EH (cell line): ENCODE measurements at places on chromosomes 5 and 9.
A peak's percentile ranks its signal among the peaks of the same experiment; 100 is the strongest.

DNA sequence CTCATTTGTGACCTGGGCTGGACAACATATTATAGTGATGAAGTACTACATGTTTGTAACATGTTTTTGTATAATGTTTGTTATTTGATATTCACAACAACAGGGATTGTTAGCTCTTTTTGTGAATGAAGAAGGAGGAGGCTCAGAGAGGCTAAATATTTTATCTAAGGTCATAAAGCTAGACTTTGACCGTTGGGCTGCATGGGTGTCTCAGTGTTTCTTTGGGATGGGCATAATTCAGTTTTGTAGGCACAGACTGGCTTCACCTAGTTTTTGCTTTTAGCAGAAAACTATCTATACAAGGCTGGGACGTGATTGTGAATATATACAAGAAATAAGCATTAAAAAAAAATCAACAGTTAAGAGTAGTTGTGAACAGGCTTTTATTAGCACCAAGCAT is 15.0 kb upstream of the GNG10 start:
- DNase-seq = no peak

GRCh38 chr5:110769000-110769681 is 30.3 kb downstream of the SLC25A46 start:
- DNase-seq = peak; percentile 49

GRCh38 chr5:112923988-112924387 is 2.0 kb upstream of the REEP5 start:
- no peak for DNase-seq

DNA sequence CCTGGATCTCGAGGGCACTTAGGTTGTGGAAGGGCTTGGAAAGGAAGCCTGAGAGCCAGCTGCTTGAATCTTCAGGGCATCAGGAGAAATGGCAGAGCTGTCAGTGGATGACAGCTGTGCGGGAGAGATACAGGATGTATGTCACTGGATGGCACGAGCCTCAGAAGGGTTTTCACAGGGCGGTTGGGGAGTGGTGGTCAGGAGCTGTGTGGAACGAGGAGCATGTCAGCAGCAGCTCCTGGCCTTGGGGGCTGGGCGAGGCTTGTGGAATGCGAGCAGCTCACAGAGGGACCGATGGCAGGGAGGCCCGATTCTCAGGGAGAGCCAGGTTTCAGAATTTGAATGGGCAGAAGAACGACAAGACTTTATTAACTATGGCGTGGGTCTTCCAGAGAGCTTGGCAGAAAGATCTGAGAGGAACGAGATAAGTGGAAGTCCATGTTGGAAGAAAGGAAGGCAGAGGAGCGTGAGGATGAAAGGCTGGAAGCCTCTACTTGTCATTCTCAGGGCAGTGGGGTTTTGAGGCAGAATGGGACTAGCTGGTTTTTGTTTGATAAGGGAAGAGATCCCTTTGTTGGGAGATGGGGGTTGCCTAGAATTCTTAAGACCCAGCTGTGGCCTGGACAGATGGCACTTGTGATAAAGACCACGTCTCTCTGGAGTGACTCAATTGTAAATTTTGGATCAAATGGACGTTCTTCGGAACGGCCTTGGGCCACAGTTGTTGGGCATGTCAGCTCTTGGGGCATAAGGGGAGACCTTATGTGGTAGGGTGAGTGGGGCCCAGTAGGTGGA is 60.3 kb downstream of the SNX30 start:
- no peak for DNase-seq

DNA sequence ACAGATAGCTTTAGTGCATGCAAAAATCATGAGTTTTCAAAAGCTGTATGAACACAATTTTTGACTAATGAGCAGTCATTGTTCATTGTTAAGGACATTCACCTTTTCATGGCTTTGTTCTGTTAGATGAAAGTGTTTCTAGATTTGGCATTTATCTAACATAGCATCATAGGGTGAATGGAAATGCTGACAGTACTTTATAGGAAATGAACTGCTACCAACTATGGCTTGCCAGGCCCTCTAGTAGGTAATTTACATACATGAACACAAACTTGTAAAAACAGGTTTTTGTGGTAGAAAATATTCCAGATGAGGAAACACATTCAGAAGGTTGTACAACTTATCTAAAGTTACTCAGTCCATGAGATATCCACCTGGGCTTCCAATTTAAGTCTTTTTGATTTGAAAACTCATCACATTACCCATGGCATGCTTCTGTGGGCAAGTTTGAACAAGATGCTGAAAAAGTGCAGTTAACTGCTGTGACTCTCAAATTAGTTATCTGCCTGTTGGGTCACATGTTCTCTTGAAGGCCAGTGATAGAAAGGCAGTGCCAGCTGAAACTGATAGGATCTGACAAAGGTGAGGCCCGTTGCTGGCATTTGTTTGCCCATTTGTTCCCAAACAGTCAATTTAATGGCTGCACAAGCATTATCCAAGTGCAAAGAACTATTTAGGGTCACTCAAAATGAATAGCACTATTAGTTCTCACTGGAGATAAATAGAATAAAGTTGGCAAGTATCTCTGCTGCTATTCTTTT is 399.1 kb downstream of the MAN2A1 start:
- no peak for DNase-seq

- DNase-seq = no peak
Observed at GRCh38 chr9:529731-530130, 311.8 kb upstream of the DMRT1 start.

- no peak for DNase-seq
Observed at GRCh38 chr5:459562-460272, 16.7 kb downstream of the EXOC3 start.

GRCh38 chr5:137136991-137137632 is 362.0 kb downstream of the SPOCK1 start:
- DNase-seq = no peak

- peak; percentile 92 for DNase-seq
Observed at GRCh38 chr9:5493679-5494511, 16.4 kb upstream of the PDCD1LG2 start.

DNA sequence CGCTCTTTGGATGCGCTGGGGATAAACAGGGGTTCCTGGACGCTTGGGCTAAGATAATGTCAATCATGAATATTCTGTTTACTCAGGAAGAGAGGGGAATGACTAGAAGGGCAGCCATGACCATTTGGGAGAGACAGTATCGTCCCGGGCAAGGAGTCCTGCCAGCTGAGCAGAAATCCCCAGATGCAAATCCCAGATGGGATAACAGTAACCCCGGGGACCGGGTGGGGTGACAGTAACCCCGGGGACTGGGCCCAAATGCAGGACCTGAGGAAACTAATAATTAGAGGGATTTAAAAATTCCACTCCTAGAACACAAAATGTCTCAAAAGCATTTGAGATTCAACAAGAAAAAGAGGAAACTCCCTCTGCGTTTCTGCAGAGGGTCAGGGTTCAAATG is 189.0 kb upstream of the PPP1R26 start:
- DNase-seq = no peak

DNA sequence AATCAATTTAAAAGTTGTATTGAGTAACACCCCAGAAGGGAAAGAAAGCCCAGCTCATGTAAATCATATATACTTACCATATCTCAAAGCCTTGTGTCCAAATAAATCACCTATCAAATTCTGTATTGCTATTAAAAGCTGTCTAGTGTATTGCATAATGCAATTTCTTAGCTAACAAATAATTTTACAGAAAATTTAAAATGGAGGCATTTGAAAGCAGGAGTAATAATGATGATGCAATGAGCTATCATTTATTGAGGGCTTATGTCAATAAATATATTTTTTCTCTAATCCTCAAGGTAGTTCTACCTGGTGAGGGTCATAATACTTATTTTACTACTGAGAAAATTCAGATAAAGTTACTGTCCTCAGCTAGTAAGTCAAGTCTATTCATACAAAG is 42.8 kb upstream of the CDK5RAP2 start:
- no peak for DNase-seq

DNA sequence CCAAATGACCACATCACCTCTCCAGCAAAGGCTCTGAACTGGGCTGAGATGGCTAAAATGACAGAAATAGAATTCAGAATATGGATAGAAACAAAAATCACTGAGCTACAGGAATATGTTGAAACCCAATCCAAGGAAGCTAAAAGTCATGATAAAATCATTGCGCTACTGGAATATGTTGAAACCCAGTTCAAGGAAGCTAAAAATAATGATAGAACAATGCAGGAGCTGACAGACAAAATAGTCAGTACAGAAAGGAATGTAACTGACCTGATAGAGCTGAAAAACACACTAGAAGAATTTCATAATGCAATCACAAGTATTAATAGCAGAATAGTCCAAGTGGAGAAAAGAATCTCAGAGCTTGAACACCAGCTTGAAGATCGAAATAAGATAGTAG is 394.9 kb upstream of the GRAMD2B start:
- DNase-seq = no peak
